Endothelial cell of umbilical vein (primary cell): ENCODE measurements at places on chromosomes 7 and 10.

- DNase-seq: no peak
Observed at GRCh38 chr10:96358851-96359540, at the start of gene OPALIN. OPALIN (minus strand) TSS chr10:96359002; CDS start chr10:96358896, 106 bp downstream.

DNA sequence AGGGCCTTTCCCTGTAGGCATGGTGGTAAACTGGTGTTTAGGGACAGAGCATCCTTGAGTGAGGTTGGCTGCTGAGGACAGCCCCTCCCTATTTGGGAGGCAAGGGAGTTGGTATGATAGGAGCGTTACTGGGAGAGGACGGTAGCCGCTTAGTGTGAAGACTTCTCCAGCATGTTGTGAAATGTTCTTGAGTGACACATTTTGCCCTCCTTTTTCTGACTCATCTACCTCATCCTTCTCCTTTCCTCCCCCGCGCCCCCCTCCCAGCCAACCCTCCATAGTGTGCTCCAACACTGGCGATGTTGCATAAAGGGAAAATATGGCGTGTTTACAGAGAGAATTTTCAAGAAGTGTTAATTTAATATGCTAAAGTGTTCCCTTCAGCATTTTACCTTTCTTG lies 645.0 kb upstream of the GALNT17 start:
- no peak for DNase-seq

DNA sequence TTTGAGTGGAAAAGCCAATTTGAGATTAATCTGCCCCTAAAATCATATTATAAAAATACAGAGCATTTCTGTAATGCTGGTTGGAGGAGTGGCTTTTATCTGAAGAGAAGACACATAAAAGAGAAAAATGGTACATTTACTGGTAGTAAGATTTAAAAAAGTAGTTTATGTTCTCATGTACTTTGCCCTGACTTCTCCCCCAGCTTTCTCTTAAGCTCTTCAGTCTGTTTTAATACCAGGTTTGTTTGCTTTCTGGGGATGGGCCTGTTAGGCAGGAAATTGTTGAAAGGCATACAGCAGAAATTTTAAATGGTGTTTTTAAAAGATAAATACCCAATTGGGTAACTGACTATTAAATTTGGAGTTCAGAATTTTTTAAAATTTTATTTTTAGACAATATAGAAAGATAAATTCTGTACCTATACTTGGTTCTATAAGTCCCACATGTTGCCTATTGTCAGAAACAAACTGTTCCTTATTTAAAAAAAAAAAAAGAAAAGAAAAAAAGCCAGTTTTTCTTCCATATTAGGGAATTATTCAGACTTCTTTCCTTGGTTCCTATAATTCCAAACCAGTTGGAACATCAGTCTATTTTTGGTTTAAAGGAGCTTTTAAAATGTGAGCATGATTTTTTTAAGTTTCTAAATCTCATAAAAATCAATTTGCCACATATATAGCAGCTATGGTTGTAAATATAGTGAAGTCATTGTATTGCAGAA lies 136.6 kb downstream of the ARID5B start:
- DNase-seq: no peak

DNA sequence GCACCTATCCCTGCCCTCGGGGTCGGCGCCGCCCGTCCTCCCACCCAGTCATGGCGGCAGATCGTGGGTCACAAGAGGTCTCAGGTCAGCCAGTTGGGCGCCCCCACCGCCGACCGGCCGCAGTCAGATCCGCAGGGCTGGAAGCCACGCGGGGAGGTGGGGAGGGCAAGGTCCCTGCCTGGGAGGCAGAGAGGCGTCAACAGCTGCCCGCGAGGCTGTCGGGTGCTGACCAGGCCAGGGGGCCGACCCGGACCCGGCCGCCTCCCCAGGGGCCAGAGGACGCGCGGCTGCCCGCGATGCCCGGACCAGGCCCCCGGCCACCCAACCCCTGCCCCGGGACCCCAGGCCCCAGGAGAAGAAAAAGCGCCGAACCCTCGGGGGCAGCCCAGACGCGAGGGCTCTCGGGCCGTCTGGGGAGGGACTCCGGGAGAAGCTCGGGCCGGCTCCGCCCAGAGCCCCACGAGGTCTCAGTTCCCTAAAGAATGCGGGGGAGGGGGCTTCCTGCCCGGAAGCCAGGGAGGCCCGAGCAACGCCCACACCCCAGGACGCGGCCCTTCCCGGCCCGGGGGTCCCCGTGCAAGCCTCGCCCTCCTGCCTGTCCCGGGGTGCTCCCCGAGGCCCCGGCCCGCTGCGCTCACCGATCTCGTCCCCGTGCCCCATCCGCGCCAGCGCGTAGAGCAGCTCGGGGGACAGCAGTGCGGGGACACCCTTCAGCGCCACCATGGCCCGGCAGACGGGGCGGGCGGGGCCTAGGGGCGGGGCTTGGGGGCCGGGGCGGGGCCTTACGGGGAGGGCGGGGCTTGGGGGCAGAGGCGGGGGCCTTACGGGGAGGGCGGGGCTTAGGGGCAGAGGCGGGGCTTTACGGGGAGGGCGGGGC lies at the start of gene FUOM:
Gene FUOM, minus strand, starts transcription at position 735 of the 877 bp plus-strand sequence. Its CDS starts 12 bp downstream, at position 723.
- peak; percentile 52 for DNase-seq

DNA sequence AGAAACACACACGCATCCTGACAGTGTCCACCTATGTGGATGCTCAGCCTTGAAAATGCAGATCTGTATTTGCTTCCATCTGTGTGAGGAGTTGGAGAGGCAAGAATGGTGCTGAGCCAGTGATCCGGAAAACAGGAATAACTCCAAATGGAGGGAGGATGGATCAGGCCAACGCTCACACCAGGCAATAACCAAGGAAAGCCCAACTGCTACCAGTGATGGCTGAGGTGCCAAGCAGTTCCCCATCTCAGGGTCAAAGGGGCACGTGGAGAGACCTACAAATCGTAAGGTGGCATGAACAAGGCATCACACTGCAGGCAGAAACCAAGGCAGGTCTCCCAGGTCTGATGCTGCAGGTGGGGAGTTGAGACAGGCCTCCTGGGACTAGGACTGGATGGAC lies 153.6 kb downstream of the ADAM12 start:
- no peak for DNase-seq

DNA sequence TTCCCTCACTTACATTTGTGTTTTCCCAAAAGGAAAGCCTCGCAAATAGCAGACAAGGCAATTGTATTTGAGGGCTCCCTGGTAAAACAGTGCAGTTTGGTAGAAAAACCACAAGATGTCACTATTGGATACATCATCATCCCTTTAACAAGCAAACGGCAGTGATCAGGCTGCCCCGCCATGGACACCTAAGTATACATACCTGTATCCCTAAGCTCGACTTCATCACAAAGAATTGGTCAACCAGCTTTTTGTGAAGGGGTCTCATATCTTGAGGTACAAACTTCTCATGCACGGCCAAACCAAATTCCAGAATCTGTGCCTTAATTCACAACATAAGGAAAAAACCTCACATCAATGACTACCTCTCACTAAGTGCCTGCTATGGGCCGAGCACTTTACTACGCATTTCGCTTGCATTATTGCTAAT lies 179.5 kb upstream of the IMMP2L start:
- peak; percentile 69 for DNase-seq

- DNase-seq: no peak
Observed at GRCh38 chr10:11787846-11788245, 35.3 kb upstream of the PROSER2 start.
